Inflammatory macrophage treated with lipopolysaccharide for 1 hour (primary cell): ENCODE measurements at places on chromosomes 5 and 9.

DNA sequence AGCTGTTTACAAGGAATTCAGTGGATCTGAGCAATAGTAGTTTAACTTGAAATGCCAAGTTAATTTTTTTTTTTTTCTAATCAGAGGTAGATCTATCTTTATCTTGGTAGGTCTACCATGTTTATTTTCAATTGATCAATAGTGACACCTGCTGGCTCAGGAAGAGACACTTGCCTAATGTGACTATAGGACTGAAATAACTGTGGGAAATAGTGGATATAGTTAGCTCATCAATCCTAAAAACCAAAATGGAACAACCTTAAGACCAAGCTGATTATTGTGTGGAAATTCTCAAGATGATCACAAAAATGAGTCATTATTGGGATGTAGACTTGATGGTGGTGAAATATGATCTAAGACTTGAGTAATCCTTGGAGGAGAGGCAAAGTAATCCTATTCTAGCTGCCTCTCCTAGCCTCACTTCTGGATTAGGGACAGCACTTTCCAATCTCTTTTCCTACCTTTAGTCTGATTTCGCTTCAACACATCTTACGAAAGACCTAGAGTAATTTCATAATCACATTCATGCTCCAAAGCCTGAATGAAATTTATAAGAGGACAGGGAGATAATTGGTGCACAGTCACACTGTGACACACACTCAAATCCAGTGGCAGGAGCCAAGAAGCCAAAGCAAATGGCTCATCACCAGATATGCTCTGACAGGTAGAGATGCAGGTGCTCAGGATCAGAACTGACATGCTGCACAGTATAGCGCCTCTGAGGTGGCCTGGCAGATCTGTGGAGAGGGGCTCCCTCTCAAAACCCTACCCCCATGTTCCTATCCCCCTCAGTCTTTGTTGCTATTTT lies 156.3 kb downstream of the HMHB1 start:
- DNase-seq, result peak; percentile 21

DNA sequence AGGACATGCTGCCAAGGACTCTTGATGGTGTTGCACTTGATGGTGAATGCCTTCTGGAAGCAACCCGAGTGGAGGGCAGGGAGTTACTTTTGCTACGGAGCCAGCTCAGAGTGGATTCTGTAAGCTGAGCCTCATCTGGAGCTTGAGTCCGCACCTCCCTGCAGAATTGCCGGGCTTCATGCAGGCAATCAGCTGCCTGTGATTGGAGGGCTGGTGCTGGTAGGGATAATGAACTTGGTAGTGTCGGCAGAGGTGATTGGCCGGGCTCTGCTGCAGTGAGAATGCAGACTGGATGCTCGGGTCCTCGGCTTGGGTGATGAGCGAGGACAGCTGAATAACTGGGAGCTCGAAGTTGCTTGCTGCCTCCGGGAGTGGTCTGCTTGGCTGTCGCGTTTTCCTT lies 23.1 kb downstream of the SLC25A25 start:
- DNase-seq, result no peak

DNA sequence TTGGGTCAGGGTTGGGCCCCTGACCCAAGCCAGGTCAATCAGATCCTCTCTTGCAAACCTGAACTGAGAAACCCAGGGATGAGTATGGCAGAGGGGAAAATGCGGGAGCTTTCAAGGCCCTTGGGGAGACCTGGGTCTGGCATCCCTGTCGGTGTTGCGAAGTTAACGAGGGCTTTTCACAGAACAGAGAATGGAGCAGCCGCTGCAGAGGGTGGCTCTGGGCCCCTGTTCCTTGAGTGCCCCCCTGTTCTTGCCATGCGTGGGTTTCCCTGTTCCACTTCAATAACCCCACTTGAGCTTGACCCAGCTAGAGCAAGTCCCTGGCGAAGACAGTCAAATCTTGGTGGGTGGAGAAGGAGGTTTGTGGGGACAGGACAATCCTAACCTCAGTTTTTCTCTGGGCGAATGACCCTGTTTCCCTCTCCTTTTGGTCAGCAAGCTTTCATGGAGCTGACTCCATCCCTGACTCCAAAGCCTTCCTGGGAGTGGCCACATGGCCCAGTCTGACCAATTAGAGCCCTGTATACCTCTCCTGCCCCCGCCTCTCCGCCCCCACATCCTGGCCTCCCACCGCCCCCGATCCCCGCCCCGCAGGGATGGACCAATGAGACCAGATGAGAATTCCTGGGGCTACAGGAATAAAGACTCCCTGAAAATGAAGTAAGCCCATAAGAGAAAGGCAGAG lies 2.9 kb upstream of the VDAC1 start:
- no peak for DNase-seq

DNA sequence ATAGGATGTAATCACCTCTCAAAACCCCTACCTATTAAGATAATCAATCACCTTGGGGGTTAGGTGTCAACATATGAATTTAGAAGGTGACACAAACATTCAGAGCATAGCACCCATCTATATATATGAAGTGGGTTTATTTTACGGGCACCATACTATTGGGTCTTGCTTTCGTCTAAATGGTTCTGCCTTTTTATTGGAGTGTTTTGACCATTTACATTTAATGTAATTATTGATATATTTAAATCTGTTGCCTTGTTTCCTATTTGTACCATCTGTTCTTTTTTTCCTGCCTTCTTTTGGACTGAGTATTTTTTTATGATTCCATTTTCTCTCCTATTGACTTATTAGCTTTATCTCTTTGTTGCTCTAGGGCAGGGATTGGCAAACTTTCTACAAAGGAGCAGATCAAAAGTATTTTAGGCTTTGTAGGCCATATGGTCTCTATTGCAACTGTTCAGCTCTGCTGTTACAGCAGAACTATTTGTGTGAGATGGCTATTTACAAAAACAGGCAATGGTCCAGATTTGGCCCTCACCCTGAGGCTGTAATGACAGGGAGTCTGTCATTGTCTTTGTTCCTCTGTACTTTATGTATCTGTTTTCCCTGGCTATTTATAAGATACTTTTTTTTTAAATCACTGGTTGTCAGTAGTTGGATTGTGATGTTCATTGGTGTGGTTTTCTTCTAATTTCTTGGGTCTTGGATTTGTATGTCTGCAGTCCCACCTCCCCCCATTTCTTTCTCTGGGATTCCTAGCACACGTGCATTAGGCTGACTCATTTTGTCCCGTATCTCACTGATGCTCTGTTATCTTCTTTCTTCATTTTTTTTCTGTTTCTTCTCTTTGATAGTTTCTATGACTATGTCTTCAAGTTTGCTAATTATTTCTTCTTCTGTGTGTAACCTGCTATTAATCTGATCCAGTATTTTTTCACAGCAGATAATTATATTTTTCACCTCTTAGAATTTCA lies 127.1 kb downstream of the DAB2IP start:
- DNase-seq, result no peak

DNA sequence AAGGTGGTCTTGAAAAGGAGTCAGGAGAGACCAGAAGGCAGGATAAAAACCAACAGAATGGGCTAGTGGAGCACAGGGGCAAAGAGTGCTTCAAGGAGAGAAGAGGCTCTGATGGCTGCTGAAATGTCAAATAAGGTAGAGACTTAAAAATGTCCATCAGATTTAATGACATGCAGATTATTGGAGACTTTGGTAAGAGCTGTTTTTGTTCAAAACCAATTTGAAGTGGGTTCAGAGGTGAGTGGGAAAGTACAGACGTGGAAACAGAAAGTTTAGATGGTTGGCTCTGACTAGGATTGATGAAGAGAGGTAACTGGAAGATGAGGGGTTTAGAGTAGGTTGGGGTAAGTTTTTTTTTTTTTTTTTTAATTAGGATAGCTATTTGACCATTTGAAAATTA lies 14.1 kb downstream of the SLC25A46 start:
- DNase-seq, result no peak

GRCh38 chr5:72065751-72066255 lies 41.5 kb upstream of the MAP1B start:
- DNase-seq, result no peak

- DNase-seq, result no peak
Observed at GRCh38 chr5:172278356-172278755, 5.2 kb downstream of the UBTD2 start.

DNA sequence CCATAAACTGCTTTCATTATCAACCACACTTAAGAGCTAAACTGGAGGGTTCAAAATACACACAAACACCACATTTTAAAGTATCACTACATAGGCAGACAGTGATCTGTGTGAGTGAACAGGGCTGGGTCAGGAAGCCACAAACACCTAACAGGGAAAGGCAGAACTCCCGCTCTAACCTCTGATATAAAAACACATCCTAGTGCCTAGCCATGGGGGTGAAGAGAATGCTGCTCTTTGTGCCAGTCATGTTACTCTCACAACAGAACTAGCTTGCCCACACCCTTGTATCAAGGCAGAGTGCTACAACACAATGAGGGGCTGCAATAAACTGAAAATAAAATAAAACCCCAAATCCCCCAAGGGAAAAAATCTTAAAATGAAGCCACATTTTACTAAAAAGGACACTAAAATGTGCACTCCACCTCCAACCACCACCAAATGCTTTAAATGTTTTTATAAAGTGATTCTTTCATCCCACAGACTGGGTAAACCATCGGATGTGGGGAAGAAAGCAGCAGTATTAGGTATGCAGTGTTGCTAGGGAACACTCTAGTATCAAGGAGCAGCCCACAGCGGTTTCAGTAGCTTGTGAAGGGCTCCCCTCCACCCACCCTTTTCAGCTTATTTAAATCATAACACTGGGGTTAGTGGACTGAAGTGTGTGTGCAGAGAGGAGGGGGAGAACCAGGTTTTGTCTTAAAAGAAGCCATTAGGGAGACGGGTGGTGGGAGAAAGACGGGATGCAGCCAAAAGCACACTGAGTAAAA lies 64.5 kb downstream of the TMEM161B start:
- no peak for DNase-seq

- no peak for DNase-seq
Observed at GRCh38 chr9:104802110-104802509, 38.2 kb downstream of the NIPSNAP3B start.

DNA sequence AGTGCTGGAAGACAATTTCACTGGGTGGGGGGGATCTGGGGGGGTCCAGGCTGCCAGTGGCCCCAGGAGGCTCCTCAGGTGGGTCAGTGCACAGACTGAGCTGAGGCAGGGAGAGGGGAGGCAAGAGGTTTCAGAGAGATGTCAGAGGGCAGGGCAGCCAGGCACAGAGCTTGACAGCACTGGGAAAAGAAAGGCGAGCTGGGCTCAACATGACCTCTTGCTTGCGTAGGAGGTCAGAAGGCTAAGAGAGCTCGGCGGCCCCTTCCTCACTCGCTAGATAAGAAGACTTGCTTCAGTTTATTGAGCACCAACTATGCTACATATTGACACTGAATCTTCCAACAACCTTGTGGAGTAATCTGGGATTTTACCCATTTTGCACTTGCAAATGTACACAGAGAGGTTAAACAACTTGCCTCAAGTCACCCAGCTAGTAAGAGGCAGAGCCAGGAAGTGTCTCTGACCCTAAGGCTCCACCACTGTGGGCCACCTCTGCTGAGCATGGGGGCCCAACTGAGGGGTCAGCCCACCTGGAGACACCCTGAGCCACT lies 3.5 kb downstream of the PDLIM7 start:
- peak; percentile 89 for DNase-seq

DNA sequence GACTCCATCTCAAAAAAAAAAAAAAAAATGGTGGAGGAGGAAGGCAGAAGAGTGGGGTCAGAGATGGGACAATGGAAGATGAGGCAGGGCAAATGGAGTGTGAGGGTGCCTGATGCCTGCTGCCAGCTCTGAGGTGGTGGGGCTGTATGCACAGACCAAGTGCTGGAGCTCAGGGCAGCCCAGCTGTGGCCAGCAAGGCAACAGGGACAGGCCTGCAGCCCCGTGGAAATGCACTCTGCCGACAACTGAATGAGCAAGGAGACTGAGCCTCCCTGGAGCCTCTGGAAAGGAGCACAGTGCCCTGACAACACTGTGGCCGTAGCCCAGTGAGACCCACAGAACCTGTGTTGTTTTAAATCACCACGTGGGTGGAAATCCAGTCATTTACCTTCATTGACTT lies 22.9 kb upstream of the SMIM32 start:
- no peak for DNase-seq

DNA sequence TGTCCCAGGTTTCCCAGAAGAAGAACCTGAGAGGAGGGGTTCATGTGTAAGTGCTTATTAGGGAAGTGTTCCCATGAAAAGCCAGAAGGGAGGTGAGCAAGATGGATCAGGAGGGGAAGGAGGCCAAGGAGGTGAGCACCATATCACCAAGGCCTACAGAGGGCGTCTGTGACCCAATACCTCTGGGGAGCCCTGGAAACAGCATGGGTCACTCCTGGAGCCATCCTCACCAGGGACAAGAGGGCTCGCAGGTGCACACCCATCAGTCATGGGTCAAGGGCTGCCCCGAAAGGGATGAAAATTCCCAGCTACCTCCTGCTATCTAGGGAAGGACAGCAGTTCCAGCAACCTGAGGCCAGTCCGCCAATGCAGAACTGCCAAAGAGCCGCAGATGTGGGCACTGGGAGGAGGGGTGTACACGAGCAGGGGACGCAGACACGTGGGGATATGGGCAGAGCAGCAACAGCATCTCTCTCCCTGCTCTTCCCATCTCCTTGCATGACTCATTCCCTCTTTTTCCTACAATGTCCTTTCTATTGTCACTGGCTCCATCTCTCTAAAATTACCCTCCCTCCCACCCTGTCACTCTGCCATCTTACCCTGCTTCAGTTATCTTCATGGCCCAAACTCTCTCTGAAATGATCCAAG lies 167.6 kb upstream of the FSTL4 start:
- DNase-seq, result no peak

- no peak for DNase-seq
Observed at GRCh38 chr5:140673187-140673976, at the start of gene DND1. DND1 (minus strand) TSS chr5:140673576; CDS start chr5:140673542, 34 bp downstream.

DNA sequence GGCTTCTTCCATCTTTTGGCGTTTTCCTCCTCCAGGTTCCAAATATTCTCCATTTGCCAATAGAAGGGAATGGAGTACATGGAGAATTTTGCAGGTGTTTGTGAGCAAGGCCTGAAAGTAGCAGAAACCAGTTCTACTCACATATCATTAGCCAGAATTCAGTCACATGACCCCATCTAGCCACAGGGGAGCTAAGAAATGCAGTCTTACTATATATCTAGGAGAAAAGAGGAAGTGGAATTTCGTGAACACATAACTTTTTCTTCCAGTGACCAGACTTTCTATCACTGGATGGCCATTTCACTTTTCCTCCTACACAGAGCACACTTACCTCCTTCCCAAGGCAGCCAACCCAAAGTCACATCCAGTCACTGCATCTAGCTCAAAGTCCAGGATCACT lies 55.1 kb downstream of the LOX start:
- no peak for DNase-seq

GRCh38 chr5:110514030-110514429 lies 212.4 kb downstream of the TMEM232 start:
- no peak for DNase-seq

DNA sequence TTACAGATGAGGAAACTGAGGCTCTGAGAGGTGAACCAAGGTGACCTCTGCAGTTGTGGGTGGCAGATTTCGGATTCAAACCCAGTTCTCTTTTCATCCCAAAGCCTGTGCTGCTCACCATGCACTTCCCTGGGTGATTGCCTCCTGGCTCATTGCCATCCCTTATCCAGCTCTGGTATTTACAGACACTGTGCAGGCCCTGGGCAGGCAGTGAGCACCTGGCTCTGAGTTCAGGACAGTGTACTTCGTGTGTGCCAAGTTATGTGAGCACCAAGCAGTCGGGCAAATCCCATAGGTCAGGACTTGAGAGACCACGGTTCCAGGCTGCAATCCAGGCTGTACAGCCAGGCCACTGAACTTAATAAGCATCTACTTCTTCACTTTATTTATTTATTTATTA lies 1.4 kb downstream of the LRSAM1 start:
- no peak for DNase-seq

GRCh38 chr9:32434892-32435291 lies 50.4 kb downstream of the ACO1 start:
- DNase-seq, result no peak
